ENCODE measurements at places on chromosomes 6 and 20. TPM values are rescaled to one million over a fixed set of nuclear protein-coding genes. Genes with fewer than 3 reads are reported as not detected.

The FAM83B gene
- total RNA-seq = not detected

The GFRAL gene
- not detected for total RNA-seq

The ETV7 gene
- total RNA-seq = 2.4 TPM

The SLC22A3 gene
- total RNA-seq = not detected

The PDYN gene
- not detected for total RNA-seq

The FUCA2 gene
- 7.8 TPM for total RNA-seq

The BACH2 gene
- total RNA-seq = 87.3 TPM

The BPIFB4 gene
- not detected for total RNA-seq

The GSTA2 gene
- total RNA-seq = not detected

The ZSCAN12 gene
- 6.9 TPM for total RNA-seq

The BMP2 gene
- total RNA-seq = not detected

The LIME1 gene
- 10.2 TPM for total RNA-seq

The ARG1 gene
- not detected for total RNA-seq

The ZDHHC14 gene
- total RNA-seq = 2.5 TPM

The ZNF334 gene
- total RNA-seq = 4.9 TPM

The PTGIS gene
- 0.21 TPM for total RNA-seq

The SMOC2 gene
- total RNA-seq = not detected

The LTV1 gene
- total RNA-seq = 34.3 TPM

The SNAP25 gene
- 0.18 TPM for total RNA-seq

The TCP11 gene
- total RNA-seq = not detected

The TMEM200A gene
- total RNA-seq = 0.14 TPM

The UNC5CL gene
- total RNA-seq = 1.8 TPM

The C6orf58 gene
- total RNA-seq = not detected

The SLC4A11 gene
- total RNA-seq = 0.66 TPM

The ASIP gene
- not detected for total RNA-seq

The RAB44 gene
- not detected for total RNA-seq

The MAK gene
- total RNA-seq = 0.42 TPM

Data from activated CD4-positive, alpha-beta T cell treated with anti-CD3 and anti-CD28 coated beads for 36 hours (primary cell).